ENCODE measurements at places on chromosomes 2 and 18.

DNA sequence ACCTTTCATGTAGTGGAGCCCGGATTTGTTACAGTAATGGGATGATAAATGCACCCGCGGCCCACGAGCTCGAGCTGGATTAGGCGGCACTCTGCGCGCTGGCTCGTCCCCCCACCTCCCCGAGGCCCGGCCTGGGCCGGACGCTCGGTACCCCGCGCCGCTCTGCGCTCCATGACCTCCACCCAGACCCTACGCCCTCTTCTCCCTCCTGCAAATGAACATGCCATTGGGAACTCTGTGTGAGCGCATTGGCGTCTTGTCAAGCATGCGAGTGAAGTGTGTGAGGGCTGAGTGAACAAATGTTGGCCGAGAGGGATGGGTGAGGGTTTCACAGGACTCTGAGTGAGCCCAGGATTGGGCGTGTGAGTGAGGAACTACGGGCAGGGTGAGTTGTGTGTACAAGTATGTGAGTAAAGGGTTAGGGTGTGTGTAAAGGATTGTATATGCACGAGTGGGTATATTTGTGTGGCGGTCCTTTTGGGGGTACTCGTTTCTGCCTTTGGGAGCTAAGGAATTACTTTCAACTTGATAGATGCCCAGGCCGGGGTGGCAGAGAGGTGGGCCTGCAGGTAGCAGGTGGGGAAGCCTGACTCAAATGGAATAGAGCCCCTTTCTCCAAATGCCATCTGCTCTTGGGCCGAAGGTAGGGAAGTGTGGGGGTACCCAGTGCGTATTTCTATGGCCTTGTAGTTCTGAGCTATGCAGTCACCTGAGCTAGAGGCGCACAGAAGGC lies 2.9 kb upstream of the EN1 start:
- no peak for DNase-seq

GRCh38 chr2:129008055-129008880 lies 689.6 kb upstream of the HS6ST1 start:
- DNase-seq, result no peak

DNA sequence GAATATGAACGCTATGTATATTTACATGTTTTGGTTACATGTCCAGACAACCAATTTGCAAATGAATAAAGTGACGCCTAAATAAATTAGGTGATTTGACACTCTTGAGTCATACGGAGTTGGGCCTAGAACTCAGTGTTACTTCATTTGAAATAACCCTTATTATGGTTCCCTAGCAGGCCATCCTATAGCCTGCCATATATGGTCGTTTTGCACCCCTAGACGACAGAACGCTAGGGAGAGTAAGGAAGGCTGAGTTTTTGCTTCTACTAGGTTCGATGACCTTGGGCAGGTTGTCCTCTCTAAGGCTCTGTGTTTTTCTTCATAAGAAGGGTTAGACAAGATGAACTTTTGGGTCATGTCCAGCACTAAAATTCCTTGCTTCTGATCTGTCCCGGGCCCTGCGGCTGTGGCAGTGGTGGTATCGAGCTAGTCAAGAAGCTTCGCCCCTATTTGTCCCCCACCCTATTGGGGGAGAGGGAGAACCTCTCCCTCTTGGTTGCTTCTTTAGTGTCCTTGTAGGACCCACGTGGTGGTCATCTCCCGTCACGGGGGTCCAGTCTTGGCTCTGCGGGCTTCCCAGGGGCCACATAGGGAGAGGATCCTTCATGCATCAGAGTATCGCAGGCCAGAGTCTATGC lies 574 bp upstream of the EML4 start:
- DNase-seq, result no peak

DNA sequence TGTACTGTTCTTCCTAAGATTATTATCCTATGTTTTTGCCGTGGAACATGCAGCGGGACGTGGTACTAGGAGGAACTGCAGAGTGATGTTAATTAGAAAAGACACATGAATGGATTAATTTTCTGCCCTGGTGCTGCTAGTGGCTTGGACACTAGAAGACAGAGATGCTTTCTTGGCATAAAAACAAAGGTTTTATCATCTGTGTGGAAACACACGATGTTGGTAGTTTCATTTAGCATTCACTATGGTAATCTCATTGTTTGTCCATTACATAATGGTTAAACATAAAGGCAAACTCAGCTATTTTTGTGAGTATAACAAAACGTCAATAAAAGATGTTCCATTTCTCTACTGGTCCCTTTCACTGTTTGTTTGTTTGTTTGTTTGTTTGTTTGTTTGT lies 22.8 kb downstream of the COL6A3 start:
- no peak for DNase-seq

DNA sequence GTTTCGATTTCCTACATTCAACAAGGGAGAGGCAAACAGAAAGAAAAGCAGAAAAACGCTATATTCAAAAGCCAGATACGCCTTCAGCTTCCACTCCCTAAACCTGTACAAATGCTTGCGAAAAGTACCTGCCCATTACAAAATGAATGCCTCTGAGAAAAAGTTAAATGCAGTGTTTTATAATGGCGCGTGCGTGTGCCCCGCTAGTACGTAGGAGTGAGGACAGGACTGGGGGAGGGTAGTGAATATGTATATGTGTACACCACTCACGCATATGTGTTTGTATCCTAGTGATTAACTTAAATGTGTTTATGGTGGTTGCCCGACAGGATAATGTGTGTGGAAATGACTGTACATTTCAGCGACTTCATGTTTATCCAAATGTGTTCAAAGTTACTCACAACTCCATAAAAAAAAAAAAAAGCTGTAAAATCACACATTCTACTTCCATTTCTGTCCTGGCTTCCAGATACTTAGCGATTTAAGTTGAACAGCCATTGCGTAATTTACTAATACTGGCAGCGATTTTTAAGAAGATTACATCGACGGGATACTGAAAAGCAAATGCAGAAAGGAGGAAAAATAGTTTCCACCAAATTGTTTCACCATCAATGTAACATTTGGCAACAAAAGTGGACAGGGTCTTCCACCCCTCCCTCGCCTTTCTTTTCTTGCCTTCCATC lies 1.3 kb downstream of the NEUROD1 start:
- DNase-seq, result no peak

DNA sequence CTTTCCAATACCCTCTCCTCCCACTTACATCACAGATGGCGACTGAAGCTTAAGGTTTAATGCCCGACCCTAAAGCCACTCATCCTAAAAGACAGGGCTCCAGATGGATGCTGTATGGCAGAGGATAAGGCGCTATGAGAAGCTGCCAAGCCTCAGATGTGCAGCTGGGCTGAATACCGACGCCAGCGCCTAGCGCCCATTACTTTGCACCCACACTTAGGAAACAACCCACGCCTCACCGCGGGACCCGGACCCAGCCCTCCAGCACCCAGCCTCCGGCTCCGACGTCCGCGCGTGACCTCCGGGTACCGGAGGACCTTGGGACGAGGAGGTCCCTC lies 335 bp downstream of the TRAK2 start:
- no peak for DNase-seq

DNA sequence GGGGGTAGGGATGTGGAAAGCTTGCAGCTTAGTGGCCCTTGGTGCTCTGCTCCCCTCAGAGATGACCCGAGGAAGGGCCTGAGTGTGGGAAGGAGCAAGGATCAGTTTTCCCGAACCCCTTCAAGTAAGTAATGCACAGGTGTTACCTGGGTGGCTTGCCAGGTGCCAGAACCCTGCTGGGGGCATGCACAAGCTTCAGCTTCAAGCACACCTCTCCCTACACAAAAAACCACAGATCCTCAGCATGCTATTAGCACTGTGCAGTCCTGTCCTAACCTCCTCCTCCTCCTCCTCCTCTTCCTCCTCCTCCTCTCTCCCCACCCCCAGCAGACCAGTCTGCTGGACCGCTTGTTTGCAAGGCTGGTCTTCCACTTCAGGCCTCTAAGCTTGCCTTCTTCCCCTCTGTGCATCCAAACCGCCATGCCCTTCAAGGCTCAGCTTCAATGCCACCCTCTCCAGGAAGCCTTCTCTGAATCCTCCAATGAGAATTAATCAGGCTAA lies 114.8 kb downstream of the ACAA2 start:
- no peak for DNase-seq

DNA sequence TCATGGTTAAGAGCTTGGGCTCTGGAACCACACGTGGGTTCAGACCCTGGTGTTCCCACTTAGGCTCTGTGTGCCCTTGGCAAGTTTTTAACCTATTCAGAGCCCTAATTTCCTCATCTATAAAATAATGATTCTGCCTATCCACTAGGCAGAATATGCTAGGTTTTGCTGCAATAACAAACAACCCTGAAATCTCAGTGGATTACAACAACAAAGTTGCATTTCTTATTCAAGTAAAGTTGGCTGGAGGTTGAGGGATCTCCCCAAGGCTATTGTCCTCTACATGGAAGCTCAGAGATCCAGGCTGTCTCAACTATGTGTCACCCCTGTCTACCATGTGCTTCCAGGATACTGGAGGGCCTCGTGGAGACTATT lies 275.4 kb upstream of the SIX2 start:
- no peak for DNase-seq

DNA sequence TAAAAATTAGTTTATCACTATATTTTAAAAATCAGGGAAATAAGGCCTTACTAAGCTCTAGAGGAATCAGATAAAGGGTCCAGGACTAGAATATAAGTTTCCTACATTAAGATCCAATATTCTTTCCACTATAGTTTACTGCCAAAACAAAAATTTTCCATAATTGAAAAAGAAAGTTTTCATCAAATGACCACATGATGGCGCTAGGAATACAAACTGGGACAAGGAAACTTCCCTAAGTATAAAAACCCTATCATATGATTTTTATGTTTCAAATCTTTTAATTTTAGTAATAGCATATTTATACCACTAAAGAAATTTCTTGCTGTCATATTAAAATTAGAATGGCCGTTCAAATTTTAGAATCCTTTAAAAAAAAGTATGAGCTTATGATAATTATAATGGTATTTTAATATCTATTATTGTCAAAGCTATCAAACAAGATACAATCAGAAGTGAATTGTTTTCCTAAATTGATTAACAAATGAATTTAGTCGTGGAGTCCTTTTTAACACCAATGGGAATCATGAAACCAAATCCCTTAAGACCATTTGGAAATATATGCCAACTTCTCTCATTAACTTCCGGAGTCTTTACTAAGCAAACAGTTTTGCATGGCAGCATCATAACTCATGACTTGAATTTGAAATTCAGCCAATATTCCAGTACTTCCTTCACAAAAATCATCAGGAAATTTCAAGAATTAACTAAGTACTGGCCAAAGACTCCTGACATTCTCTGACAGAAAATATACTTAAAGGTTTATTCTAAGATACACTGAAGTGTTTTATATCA lies 70.3 kb downstream of the SCN1A start:
- DNase-seq, result no peak

- no peak for DNase-seq
Measured at GRCh38 chr2:45812011-45812500, 160.6 kb downstream of the PRKCE start.

DNA sequence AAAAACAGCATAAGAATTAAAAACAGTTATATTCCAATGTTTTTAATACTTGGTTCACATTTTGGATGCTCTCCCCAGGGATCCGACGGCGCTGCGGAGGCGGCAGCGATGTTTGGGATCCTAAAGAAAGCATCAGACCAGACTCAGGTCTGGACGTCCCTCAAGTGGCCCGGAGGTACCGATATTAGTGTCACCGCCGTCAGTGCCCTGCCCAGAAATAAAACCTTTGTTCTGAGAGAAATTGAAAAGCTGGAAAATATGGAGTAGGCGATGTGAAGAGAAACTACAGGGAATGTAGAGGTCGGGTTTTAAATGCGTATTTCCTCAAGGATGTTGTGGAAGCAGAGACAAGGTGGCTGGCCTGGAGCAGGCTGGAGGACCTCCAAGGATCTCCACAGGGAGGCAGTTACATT lies 683 bp upstream of the TBC1D8 start:
- no peak for DNase-seq
